Activated T-helper 9 cell treated with anti-CD3 and anti-CD28 coated beads, Interleukin-2, amount 50 U/mL, for 16 hours (primary cell): ENCODE measurements at places on chromosomes 1 and 21.

- DNase-seq, result no peak
Observed at GRCh38 chr1:154769193-154769895, 100.7 kb downstream of the KCNN3 start.

- peak; percentile 40 for DNase-seq
Observed at GRCh38 chr1:203702130-203702577, 62.8 kb upstream of the LAX1 start.

GRCh38 chr1:108079440-108080025, 114.6 kb upstream of the VAV3 start:
- no peak for DNase-seq

- no peak for DNase-seq
Observed at GRCh38 chr1:12097321-12097720, 34.2 kb downstream of the TNFRSF8 start.

DNA sequence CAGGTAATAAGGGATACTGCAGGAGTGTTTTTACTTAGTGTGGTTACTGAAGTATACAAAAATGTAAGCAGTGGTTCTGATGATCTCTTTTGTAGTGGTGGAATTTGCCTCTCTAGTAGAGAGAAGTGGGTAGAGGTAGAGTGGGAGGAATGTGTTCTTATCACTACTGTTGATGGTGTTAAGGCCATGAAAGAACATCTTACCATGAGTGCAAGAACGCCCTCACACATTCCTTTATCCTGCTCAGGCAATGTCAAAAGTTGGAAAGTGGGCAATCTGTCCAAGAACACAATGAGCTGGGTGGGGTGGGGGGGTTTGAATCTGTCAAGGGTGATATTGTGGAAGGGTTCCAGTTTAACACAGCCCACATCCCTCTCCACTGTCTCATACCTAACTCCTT, 78.6 kb downstream of the TTLL7 start:
- no peak for DNase-seq

DNA sequence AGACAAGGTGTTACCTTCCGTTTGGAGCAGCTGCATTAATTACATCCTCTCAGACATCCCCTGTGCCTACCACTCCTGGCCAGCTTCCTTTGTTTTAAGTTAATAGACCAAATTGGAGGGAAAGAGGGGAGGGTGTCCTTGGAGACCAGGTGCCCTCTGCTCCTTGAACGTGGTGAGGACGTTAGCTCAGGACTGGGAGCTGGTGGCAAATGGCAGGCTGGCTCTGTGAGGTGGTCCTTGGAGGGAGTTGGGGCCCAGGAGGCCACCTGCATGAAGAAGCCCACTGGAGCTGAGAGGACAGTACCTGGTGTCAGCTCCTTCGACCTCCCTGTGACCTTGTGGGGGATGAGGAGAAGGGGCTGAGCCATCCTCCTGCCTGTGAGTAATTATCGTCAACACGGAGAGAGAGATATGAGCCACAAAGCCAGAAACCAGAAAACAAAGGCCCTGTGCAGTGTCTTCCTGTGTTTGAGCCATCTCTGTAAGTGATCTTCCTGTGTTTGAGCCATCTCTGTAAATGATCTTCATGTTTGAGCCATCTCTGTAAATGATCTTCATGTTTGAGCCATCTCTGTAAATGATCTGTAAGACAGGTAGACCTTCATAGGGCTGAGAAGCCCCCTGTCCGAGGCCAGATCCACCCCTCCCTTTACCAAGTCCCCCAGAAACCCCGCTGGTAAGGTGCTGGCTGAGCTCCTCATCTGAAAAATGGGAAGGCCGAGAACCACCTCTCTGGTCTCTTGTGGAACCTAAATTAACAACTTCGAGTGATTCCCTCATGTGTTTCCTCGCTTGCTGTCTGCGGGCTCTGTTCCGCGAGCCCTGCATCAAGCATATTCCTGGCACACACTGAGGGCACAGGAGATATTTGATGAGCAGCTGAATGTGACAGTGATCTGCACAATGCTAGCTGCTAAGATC, 126.0 kb downstream of the CAMTA1 start:
- no peak for DNase-seq

- no peak for DNase-seq
Observed at GRCh38 chr1:240909701-240910457, 297.9 kb upstream of the GREM2 start.

DNA sequence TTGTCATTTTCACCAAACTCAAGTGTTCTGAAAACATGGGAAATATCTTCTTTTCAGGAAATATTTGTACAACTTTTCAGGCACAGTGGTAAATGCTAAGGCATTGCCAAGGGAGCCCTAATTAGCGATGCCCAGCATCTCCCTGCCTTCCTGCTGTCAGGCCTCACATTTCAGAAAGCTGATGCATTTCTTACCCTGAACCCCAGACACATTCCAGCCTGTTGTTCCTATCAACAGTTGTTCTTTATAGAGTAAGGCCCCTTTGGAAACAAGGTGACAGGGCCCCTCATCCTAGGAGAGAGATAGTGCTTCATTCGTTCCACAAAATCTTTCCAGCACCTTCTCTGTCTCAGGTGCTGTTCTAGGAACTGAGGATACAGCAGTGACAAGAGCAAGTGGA, 135.9 kb upstream of the COA6 start:
- no peak for DNase-seq
